ENCODE measurements at places on chromosomes 11 and 22.

GRCh38 chr11:69470793-69471728 is 10.4 kb upstream of the LINC01488 start:
- no peak for DNase-seq

DNA sequence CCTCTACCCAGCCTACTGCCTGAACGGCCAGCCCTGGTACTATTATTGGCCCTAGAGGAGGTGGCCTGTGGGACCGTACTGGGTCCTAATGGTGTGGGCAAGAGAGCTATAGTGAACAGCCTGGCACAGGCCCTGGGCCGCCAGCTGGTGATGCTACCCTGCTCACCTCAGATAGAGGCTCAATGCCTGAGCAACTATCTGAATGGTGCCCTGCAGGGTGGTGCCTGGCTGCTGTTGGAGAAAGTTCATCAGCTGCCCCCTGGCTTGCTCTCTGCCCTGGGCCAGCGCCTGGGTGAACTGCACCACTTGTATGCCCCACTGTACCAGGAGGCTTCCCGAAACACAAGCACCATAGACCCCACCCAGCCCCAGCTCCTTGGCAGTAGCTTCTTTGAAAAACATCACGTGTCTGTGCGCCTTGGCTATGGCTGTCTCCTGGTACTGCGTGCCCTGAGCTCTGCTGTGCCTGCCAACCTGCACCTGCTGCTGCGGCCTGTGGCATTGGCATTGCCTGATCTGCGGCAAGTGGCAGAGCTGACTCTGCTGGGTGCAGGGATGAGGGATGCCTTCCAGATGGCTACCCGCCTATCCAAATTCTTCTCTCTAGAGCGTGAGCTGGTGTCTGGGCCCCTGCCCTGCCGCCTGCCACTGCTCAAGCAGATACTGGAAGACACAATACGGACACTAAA is 49.0 kb downstream of the DNHD1 start:
- no peak for DNase-seq

DNA sequence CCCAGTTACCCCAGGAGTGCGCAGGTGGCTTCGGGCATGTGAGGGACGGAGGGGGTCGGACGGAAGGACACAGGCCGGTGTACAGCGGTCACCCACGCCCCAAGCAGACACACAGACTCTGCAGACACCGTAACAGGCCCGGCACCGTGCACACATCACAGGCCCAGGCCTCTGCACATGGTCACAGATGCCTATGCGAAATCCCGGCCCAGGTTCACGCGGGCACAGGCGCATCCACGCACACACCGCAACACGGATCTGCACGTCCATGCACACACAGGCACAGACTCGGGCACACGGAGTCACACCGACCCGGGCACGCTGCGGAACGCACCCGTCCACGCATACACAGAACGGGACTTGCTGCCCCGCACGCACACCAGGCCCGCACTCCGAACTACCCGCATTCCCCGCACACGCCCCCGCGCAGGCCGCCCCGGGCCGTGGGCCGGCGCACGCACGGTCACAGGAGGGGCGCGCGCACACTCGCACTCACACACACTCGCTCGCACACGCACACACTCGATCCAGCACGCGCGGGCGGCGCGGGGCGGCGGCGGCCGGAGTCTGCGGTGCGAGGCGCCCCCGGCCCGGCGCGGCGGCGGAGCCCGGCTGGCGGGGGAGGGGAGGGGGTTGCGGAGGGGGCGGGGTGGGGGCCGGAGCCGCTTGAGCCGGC is at the start of gene MGAT3:
MGAT3 (plus strand) TSS at position 491 of the 676 bp plus-strand sequence. CDS start 30,336 bp downstream, outside the sequence.
- no peak for DNase-seq

DNA sequence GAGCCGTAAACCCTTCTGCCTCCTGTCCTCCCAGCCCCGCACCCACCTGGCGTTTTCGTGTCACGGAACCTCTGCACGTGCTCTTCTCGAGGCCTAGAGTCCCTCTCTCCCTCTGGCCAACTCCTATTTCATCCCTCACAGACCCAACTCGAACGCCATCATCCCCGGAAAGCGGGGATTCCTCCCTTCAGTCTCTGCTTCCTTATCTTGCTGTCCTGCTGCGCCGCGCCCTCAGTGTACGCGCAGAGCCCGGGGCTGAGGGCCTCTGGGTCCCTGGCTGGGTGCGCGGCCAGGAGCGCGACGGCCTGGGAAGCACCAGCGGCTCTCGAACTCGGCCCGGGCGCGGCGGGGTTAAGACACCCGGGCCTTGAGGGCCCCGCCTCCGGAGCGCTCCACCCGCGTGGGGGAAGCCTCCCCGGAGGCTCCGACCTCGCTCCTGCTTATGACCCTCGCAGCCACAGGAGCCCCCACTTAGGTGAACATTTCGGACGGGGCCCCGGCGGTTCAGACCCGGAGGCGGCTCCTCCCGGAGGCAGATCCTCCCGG is 398 bp upstream of the ATG16L2 start:
- peak; percentile 79 for DNase-seq

GRCh38 chr11:122115524-122116379 is at the start of gene BLID:
Gene BLID (minus strand): TSS chr11:122116215. CDS start chr11:122115922, 293 bp downstream.
- DNase-seq = no peak

DNA sequence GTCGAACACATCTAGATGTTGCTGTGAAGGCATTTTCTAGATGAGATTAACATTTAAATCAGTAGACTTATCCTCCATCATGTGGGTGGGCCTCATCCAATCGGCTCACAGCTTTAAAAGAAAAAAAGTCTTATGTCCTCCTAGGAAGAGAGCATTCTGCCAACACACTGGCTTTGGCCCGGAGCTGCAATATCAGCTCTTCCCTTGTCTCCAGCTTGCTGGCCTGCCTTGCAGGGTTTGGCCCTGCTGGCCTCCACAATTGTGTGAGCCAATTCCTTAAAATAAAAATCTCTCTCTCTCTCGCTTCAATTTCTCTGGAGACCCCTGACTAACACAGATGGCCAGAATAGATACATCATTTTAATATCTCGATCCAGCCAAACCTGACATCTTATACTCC is 13.1 kb upstream of the ABCC8 start:
- no peak for DNase-seq

Measured in NCI-H1092 (cell line).